DMS79 treated with DMSO at 0.1 percent for 48 hours (cell line): ENCODE measurements at places on chromosomes 16 and 17.

DNA sequence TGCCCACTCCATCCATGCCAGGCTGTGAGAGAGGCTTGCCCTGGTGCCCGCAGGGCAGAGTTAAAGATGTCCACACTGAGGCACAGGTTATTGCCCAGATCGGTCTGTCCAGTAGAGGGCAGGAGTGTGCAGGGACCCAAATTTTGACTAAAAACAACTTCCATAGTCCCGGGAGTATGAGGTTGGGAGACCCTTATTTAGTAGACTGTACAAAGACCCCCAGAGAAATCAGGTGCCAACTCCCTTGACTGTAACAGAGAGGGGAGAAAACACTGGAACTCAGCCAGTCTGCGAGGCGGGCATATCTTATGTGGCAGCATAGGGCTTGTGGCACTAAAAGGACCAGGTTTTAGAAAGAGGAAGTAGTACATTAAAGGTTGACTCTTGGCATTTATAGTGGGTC, 43.4 kb downstream of the HNF1B start:
- no peak for DNase-seq

DNA sequence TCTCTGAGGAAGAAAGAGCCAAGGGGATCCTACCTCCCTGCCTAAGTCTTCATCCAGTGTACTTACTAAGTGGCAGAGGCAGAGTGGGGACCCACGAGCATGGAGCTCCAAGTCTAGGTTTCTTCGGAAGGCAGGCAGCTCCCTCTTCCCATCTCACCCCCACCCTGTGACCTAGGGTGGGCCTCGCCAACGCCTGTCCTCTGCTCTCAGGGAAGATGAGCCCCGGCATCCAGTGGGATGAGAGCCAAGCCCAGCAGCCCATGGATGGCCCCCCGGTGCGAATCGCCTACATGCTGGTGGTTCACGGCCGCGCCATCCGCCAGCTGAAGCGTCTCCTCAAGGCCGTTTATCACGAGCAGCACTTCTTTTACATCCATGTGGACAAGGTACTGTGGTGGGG, 8.3 kb downstream of the XYLT2 start:
- DNase-seq: no peak

GRCh38 chr17:2904135-2904534, 107.9 kb downstream of the RAP1GAP2 start:
- DNase-seq: peak; percentile 69

- no peak for DNase-seq
Observed at GRCh38 chr17:5861246-5861645, 208.9 kb upstream of the WSCD1 start.

- no peak for DNase-seq
Observed at GRCh38 chr17:74703311-74703710, 9.4 kb downstream of the CD300LF start.

- no peak for DNase-seq
Observed at GRCh38 chr17:80667462-80668277, 123.0 kb downstream of the RPTOR start.

DNA sequence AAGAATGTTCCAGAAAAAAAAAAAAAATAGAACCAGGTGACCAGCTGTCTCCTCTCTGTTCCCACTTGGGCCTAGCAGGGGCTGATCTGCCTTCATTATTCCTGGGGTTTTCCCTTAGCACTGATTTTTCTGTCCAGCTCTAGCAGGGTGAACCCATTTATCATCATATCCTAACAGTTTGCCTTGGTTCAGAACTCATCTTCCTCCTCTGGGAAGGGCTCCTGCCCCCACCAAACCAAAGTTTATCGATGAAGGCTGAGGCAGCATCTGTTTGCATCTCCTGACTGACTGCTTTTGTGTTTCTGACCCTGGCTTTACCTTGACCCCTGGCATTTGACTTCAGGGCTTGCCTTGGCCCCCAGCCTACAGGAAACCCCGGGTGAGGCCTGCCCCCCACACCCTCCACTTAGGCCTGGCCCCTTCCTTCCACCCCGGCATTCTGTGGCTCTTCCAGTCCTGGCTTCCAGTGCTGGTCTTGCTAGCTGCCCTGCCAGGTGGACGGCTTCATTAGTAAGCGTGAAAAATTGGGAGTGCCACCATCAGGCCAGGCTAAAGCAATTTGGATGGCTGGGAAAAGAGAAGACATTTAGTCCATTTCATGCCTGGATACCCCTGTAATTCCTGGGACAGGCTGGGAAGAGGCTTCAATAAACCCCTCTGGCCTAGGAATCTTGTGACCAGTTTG, 164.9 kb downstream of the CCDC182 start:
- no peak for DNase-seq

GRCh38 chr17:81870981-81871386, at the start of gene ARHGDIA:
Gene ARHGDIA (minus strand): TSS chr17:81871337. CDS start chr17:81869930, 1,407 bp downstream.
- DNase-seq: no peak

DNA sequence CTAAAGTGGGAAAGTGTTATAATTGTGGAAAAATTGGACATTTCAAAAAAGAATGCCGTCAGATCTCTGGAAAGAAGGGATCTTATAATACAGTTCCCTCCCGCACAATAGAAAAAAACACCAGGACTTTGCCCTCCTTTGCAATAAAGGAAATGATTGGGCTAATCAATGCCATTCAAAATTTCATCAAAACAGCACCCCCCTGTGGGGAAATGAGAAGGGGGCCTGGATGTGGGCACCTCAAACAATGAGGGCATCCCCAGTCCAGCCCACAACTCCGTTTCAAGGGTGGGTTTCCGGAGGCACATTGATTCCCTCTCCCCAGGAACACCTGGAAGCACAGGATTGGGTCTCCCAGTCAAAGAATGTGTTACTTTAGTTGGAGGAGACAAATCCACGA, 26.1 kb downstream of the CD300LG start:
- DNase-seq: no peak

- no peak for DNase-seq
Observed at GRCh38 chr17:73342541-73343167, 30.9 kb upstream of the CDC42EP4 start.

- no peak for DNase-seq
Observed at GRCh38 chr17:78840530-78840779, 159 bp downstream of the USP36 start.

DNA sequence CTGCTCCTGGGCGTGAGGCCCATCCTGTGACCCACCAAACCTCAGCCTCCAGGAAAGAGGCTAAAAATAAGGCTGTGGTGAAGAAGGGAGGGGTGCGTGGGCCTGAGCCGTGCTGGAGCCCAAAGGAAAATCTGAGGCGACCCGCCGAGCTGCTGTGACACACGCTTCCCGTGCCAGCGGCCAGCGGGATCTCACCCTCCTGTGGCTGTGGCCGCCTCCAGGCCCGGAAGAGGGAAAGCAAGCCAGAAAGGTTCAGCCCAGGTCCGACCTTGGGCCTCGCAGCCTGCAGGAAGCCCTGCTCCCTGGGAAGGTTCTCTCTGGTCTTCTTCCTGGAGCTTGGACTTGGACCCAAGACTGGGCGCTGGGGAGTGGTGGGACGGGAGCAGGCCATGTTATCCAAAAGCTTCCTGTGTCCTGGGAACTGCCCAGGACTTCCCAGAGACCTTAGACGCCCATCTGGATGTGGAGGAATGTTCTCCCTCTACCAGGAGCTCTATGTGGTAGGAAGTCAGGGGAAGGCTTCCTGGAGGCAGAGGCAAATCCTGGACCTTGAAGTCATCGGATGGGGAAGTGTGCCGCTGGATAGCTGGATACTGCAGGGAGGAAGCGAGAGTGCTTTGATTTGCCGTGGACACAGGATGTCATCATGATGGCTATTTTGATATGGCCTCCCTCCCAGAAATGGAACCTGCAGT, 11.4 kb downstream of the SPNS2 start:
- DNase-seq: no peak

GRCh38 chr17:38559051-38559879, 46.5 kb downstream of the SRCIN1 start:
- peak; percentile 85 for DNase-seq

DNA sequence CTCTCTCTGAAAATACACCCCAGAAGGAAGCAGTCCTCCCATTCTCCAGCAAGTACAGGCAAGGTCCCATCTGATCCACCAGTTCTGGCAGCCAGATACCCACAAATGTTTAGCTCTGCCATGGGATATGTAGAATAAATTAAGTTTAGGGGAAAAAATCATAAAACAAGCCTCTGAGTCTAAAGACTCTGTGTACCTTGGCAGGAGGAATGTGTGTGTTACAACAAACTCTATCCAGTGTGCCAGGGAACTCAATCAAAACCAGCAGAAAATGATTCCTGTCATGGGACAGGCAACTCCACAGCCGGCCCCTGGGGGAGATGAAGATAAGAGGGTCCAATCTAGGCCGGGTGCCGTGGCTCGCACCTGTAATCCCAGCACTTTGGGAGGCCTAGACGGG, 73.4 kb downstream of the MRM3 start:
- no peak for DNase-seq

DNA sequence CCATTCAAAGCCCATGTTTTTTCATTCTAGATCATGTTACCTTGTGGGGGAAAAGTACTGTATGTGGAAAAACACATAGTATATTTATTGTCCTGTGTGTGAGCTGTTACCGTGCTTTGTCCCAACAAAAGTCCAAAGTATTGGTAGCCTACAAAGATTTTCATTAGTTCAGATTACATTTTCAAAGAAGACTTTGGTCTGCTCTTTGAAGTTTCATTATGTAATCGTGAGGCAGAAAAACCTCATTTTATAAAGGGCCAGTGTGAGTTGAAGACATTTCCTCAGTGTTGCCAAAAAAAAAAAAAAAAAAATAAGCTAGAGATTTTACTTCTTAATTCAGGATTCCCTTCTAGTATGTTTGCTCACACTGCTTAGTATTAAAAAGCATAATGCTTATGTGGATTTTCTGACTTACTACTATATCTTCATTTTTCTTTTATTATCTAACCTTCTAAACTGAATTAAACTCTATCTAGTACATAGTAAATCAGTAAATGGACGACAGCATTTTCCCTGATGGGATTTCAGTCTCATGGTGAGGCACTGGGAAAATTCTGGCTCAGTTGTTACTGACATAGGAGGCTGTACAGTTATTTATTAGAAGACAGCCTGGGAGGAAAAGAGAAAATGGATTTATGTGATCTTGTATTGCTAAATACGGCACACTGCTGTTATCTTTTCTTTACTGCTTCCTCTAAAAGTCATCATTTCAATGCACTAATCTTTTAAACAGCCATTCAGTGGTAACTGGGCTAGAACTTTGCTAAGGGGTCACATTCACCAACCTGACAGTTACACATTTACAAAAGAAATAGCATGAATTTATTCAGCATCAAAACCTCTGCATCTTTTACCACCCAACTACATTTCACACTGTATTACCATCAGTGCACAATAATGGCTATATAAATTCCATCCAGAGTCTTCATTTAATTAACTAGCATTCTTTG, 100.6 kb downstream of the STXBP4 start:
- no peak for DNase-seq

DNA sequence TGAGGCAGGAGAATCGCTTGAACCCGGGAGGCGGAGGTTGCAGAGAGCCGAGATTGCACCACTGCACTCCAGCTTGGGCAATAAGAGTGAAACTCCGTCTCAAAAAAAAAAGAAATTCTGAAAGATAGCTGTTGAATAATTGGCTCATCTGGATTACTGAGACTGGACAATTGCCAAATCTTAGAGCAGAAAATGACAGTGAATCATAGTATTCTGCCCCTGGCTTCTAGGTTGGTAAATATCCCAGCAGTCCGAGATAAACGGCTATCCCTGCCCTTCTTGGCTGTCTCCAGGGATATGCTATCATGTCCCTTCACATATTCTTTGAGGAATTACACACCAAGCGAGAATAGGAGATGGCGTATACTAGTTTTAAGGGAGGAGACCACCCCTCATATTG, 35.5 kb upstream of the METTL16 start:
- DNase-seq: no peak

DNA sequence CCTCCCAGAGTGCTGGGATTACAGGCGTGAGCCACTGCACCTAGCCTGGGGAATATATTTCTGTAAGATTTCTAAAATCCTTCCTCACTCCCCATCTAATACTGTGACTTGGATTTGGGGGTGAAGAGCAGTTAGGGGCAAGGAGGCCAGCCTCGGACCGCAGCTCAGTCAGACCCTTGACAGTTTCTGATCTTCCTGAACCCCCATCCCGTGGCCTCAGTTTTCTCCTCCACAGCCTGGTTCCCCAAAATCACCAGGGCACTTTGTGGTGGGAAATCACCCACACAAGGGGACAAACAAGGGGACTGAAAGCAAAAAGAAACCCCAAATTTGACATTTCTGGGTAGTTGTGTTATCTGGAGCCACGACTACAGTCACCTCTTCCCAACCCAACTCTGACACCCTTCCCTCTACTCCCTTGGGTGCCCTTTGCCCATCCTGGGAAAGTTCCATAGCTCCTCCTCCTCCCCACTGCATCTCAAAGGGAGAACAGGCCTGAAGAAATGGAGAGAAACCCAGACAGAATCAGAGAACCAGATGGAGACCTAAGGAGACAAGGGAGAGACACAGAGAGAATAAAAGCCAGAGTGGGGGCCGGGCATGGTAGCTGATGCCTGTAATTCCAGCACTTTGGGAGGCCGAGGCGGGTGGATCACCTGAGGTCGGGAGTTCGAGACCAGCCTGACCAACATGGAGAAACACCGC, 2.8 kb upstream of the STAT5A start:
- DNase-seq: no peak

- DNase-seq: no peak
Observed at GRCh38 chr16:66944054-66944441, 8.7 kb downstream of the CES2 start.
